Stimulated activated naive CD4-positive, alpha-beta T cell treated with Interleukin-2 at 50 U/mL for 16 hours (primary cell): ENCODE measurements at places on chromosomes 11 and 22.

GRCh38 chr11:72950685-72951084 lies 136.5 kb downstream of the ATG16L2 start:
- no peak for DNase-seq

GRCh38 chr11:66080055-66080817 lies 10.2 kb downstream of the PACS1 start:
- peak; percentile 64 for DNase-seq

- DNase-seq, result no peak
Observed at GRCh38 chr11:117303646-117304315, 12.3 kb downstream of the BACE1 start.

- no peak for DNase-seq
Observed at GRCh38 chr22:31929167-31929930, 15.0 kb upstream of the YWHAH start.

DNA sequence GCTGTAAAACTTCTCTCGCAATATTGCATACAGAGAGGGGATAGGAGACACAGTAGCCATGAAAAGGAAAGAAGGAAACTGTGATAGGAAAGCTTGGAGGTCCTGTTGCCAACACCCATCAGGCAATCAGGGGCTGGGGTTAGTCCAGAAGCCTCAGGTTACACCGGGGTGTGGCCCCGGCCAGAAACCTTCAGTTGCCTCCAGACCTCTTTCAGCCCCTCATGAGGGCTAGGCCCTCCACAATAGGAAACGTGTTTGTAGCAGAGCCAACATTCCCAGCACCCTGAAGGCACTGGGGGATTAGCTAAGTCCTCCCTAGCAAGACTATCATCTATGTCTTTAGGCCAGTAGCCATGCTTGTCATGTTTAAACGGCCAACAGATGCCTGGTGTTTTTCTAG lies 1048.0 kb upstream of the CNTN5 start:
- no peak for DNase-seq

- DNase-seq, result no peak
Observed at GRCh38 chr11:18669711-18670110, 28.9 kb upstream of the TMEM86A start.

DNA sequence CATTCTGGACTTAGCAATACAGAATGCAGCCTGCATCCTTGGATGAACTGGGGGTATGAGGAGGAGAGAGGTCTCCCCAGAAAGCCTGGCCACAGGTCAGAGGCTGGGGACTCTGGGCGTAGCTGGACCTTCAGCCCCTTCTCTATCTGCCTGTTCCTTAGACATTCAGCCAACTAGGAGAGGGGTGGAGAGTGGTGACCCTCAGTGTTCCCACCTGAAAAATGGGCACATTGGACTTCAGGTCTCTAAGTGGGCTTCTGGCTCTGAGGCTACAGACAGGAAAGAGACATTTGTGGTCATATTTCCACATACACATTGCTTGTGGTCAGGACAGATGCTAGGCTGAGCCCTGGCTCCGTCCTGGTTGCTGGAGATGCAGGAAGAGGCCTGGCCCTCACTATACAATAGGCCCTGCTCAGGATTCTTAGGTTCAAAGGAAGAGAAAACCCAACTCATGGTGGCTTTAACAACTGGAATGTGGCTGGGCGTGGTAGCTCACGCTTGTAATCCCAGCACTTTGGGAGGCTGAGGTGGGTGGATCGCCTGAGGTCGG lies 30.1 kb upstream of the CBX7 start:
- no peak for DNase-seq

DNA sequence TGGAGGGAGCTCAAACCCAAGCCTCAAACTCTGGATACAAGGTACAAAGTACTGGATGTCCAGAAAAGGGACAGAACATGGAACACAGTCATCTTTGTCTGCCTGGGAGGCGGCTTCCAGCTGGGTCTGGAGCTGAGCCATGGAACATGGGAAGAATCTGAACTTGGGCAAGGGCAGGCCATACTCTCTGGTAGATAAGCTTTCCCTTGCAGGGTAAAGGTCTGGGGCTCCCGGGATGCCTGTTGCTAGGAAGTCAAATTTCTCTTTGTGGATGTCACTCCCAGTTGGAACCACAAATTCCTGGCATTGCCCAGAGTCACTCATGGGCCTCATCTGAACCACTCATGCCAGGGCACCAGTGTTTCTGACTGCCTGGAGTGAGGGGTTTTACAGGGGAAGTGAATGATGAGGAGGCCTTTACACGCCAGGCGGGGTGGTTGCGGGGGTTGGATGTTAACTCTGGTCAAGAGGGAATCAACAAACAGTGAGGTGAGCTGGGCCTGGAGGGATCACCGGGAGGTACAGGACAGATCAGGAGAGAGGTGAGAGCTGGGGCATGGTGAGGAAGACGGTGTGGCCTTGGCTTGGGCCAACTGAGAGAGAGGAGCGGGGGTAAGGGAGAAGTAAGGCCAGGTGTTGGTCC lies 5.7 kb downstream of the FTH1 start:
- DNase-seq, result no peak

DNA sequence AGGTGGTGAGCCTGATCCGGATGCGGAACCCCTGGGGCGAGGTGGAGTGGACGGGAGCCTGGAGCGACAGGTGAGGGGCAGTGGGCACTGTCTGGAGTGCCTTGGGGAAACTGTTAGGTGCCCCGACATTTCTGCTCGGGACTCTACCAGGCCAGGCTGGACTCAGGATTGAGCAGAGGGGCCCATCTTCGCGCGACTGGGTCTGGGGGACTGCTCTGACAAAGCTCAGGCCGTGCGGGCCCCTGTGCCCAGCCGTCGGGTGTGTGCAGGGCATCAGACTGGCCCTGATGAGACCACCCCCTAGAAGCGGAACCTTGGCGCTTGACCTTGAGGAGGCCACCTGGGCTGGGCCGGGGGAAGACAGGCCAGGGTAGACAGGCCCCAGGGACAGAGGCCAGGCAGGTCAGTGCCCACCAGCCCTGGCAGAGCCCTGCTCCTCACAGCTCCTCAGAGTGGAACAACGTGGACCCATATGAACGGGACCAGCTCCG lies 6.3 kb downstream of the CAPN1 start:
- no peak for DNase-seq

DNA sequence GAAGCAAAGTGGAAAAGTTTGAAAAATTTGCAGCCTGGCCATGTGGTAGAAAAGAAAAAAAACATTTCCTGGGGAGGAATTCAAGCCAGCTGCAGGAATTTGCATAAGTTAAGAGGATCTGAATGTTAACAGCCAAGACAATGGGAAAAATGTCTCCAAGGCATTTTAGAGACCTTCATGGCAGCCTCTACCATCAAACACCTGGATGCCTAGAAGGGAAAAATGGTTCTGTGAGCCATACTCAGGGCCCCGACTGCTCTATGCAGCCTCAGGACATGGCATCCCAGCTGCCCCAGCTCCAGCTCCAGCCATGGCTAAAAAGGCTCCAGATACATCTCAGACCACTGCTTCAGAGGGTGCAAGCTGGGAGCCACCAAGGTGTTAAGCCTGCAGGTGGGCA lies 149.1 kb upstream of the SOX6 start:
- DNase-seq, result no peak

DNA sequence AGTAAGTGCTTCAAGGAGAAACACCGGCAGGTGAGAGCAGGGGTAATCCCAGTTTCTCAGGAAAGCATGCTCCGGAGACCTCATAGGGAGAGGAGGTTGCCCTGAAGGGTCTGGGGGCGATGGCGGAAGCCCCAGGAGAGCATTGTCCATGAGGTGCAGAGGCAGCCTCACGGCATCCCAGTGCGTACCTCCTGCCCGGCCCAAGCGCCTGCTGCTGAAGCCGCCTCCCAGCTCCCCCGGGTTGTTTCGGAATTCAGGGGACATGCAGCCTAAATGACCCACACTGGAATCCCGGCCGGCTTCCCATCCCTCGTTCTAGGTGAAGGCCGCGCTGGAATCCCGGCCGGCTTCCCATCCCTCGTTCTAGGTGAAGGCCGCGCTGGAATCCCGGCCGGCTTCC lies 2.7 kb downstream of the ZBED4 start:
- no peak for DNase-seq

DNA sequence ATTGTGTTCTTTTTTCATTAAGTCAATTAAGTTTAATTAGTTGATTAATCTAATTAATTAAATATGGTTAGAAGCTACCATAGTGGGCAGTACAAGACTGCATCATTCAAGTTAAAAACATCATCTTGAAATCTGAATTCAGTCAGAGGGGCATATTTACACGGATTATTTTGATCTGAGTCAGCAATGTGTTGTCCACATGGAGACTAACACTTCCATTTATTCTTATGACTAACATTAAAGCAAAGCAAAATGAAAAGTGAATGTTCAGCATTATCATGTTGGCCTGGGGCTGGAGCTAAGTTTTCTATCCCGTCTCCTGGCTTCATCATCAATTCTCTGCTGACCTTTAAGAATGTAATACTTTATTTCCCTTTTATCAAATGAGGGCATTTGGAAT lies 17.3 kb downstream of the FLI1 start:
- no peak for DNase-seq

DNA sequence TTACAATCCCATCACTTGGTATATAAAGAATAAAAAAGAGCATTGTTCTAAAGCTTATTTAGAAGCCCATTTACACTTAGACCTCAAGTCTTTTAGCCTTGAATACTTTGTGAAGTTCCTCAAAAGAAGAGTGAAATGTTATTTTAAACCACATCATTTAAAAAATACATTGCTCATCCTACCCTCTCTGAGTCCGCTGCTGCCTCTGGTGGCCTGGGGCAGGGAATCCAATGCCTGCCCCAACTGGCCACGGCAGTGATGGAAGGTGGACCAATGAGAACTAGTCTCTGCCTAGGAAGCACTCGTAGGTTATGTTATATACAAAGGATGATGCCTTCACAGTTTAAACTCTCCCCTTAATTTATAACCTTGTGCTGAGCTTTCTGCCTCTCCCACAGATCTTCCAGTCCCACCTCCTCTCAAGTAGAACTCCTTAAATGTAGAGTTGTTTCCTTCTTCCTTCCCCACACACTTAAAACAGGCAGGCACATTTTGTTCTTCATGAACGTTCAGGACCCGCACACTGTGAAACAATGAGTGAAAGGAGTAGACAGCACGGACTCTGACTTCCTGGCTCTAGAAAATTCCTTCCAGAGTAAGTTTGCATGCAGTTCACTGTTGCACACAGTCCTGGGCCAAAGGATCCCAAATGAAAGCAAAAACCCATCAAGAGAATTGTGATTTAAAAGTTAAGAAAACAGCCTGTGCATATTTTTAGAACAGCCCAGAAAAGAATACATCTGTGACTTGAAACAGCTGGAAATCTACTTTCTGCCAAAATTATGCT lies 167.8 kb downstream of the RRAS2 start:
- DNase-seq, result no peak

GRCh38 chr11:69044111-69045013 lies 4.4 kb upstream of the TPCN2 start:
- no peak for DNase-seq

- DNase-seq, result no peak
Observed at GRCh38 chr11:130766650-130767565, 149.4 kb downstream of the SNX19 start.

- DNase-seq, result peak; percentile 81
Observed at GRCh38 chr22:36506637-36507517, at the start of gene FOXRED2. Gene FOXRED2 (minus strand): TSS chr22:36507040. CDS start chr22:36506422, 618 bp downstream.
